ENCODE measurements at places on chromosomes 11 and 22.

DNA sequence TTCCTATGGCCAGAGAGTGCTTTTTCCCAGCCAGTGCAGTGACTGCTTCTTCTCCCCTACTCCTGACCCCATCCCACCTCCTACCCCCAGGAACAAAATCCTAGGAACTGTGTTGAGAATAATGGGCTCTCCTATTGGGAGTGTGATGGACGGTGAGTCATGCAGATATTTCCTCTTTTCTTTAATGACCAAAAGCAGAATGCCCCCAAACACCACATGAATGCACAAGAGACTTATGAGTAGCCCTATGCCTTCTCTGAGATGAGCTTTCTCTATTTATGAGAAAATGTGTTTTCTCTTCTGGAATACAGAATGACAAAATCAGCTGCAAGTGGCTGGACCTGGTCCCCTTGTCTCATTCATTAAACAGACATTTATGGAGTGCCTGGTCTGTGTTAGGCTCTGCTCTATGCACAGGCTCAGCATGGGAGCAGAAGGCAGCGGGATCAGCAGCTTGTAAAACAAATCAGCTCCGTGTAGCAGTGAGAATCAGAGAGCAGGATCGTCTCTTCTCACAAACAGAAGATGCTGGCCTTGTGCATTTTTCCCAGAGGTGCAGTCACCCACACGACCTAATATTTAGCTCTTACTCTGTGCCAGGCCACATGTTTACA lies 47.5 kb upstream of the GALNT18 start:
- no peak for DNase-seq

DNA sequence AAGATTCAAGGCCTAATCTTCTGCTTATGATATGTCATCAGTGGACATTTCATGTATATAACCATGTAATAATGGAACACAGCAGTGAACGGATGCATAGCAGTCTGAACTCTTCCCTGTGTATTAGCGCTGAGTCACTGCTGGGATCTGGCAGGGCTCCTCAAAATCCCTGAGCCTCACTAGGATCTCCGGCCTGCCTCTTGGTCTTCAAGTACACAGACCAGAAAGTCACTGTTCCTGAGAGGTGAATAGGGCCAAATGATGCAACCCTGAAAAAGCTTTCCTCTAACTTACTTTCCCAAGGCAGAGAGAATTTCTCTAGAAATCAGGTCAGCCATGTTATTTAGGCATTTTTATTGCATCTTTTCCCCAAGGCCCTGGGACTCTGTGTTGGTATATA lies 35.0 kb downstream of the POU2AF1 start:
- no peak for DNase-seq

GRCh38 chr11:69949327-69949726 lies 128.8 kb upstream of the ANO1 start:
- DNase-seq = no peak

DNA sequence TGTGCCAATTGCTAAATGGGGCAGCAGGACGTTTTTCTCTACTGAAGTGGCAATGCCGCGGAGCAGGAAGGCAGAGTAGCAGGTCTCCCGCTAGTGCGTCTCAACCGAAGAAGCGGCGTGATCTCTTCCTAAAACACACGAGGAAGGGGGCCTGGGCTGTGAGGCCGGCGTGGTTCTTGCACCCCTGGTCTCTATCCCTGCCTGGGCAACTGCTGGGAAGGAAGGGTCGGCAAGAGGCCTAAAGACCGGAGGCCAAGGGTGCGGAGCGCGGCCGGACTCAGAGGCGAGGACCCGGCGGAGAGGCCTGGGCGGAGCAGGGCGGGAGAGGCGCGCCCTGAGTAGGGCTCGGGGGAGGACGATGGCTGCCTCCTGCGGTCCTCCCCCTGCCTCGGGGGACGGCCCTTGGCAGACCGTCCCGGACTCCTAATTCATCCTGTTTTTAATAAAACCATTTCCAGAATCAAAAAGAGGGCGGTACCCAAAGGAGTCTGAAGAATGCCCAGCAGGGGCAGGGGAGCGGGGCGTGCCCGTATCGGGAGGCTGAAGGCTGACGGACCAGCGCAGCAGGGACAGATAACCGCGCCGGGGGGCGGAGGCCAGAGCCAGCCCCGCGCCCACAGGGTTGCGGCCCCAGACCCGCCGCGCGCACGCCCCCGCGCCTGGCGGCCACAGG lies 572 bp upstream of the APLP2 start:
- DNase-seq = peak; percentile 20

DNA sequence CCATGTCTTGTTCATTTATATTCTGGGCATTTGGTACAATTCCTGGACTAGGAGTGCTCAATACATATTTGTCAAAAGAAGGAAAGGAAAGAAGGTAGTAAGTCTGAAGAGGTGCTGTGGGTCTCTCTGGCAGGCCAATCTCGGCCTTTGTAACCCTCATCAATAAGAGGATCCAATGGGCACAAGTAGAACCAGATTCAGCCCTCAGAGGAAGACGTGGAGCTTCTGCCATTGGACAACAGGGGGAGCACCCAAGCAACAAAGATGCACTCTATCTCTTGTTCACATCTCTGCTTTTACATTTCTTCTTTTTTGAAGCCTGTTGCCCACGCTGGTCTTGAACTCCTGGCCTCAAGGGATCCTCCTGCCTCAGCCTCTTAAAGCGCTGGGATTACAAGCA lies 2.2 kb upstream of the VPS11 start:
- DNase-seq = peak; percentile 43

DNA sequence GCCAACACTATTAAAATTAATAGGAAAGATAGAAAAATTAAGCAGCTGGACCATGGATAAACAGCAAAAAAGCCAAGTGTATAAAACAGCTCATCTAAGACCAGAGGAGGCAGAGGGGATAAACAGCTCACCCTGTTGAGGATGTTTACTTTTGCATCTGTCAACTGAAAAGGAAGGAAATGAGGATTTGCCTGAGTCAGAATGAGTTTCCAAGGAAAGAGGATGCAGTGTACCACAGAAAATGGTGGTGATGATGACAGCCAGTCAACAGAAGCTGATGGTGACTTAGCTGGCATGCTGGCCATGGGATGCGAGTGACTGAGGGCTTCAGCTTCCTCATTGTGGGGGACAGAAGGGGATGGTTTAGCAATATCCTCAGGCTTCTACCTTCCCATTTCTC lies 183.5 kb downstream of the KIRREL3 start:
- DNase-seq = no peak

DNA sequence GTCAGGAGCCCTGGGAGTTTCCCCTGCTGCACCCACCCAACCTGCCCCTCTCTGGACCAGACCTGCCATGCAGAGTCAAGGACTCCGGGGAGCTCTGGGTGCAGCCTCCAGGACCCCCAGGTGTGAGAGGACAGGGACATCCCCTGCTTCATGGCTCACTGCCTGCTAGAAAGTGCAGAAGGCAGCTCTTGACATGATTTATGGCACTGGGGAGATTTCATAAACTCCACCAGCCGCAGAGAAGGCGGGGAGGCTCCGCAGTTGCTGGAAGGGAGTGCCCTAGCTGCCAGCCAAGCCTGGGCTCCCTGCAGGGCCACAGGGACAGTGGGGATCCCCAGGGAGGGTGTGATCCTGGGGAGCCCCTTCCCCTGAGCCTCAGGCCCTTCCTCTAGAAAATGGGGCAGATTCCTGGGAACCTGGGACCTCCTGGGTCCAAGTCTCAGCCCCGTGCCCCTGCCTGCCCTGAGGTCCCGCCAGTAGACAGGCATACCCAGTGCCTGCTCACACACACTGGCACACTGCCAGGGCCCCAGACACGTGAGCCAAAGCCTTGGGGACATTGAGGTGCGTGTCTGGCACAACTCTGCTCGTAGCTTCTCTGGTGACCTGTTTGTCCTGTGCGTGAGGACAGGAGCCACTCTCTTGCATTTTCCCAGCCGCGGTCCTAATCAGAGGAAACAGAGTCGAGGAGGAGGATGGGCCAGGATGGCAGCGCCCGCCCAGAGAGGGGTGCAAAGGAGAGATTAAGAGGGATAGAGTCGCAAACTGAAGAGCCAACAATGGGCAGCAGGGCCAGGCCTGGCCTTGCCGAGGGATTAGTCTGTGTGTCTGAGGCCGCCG lies 13.8 kb downstream of the CABP7 start:
- no peak for DNase-seq

DNA sequence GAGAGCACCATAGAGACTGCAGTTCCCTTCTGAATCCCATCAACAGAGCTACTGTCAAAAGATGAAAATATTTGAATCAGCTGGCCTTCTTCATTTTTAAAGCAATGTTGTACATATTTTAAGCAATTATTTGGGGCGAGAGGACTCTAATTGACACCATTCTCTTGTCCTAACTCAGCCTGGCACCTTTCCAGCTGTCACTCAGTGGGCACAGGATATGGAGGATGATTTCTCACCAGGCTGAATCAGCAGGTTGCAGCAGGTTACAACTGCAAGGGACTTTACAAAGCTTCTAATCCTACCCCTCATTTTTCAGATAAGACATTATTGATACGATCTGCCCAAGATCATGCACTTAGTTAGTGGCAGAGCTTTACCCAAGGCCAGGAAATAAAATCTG lies 11.9 kb upstream of the WT1 start:
- DNase-seq = no peak

DNA sequence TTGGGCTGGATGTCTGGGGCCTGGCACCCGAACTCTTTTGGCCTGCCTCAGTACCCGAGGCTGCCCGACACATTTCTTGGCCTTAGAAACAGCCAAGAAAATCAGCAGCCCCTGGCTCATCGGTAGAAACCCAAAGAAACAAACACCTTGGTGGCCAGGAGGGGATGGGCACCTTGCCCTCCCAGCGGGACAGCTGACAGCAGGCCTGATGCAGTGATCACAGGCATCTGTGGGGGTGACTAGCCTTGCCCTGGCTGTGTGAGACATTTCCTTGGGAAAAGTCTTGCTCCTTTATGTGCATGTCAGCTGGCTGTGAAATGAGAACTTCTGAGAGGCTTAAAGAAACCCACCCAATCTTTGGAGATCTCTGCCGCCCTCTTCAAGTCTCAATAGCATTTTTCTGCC lies 60.9 kb downstream of the SMIM38 start:
- DNase-seq = no peak

DNA sequence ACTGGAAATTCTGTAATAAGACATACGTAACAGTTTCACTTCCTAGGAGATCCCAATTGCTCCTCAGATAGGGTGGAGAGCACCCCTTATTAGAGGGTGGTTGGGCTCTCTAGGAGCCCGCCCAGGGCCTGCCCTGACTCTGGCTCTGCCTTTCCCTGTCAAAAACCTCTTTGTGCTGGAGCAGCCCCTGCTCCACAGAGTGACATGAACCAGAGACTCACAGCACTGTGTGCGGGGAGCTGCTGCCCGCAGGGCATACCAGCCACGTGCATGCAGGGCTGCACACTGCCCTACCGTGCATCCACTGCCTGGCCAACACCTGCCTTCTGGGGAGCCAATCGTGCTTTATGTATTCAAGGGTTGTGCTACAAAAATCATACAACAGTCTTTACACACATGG lies 24.3 kb downstream of the KCNQ1OT1 start:
- no peak for DNase-seq

- DNase-seq = no peak
Measured at GRCh38 chr11:64020976-64021756, 14.6 kb upstream of the FLRT1 start.

- no peak for DNase-seq
Measured at GRCh38 chr11:2678396-2678795, 21.4 kb downstream of the KCNQ1OT1 start.

DNA sequence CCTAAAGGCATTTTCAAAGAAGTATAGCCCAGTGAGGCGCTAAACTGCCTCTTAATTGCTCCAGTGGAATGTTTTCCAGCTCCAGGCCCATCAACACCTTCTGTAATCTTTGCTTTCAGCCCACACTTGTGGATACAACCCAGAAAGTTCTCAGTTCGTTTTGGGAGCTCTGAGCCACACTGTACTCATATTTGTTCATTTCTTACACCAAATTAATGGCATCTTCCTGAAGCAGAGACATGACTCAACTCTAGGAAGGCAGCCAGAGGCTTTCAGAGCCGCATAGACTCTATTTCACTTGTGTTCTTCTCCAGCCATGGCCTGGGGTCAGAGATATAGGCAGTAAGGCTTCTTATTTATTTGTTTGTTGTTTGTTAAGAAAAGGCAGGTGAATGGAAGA lies 175.5 kb upstream of the NCAM1 start:
- DNase-seq = no peak

DNA sequence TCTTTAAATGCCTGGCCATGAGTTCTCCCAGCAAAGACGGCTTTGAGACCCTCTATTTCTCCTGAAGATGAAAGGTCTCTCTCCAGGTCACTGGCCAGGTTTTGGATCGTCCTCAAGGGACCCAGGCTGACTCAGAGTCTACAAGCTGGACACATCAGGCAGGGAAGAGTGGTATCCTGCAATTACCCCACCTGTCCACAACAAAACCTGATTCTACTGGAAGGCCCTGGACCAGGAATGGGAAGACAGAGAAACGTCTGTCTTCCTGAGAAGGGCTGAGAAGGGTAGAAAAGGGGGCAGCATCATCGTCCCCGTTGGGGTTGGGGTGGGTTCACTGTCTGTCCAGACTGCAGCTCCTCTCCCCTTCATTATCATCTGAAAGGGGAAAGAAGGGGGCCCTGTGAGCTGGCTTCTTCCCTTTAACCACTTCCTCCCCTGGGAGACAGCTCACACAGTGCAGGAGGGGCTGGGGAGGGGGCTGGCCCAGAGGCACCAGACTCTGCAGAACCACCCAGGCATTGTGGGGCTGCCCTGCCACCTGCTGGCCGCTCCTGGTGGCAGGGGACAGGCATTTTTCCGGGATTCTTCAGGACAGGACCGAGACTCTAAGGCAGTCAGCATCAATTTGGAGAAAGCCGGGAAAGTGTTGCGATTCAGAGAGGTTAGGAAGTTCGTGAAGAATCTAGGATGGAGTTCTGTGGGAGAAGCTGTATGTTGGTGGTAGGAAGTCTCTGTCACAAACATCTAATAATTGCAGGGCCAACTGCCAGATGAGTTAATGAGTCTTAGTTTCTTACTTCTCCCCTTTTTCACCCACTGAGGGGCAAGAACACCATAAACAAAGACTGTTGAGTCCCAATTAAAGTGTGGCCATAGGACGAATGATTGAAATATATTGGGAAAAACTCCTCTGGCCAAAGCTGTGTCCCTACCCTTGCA lies 57.6 kb downstream of the SYN3 start:
- DNase-seq = no peak

DNA sequence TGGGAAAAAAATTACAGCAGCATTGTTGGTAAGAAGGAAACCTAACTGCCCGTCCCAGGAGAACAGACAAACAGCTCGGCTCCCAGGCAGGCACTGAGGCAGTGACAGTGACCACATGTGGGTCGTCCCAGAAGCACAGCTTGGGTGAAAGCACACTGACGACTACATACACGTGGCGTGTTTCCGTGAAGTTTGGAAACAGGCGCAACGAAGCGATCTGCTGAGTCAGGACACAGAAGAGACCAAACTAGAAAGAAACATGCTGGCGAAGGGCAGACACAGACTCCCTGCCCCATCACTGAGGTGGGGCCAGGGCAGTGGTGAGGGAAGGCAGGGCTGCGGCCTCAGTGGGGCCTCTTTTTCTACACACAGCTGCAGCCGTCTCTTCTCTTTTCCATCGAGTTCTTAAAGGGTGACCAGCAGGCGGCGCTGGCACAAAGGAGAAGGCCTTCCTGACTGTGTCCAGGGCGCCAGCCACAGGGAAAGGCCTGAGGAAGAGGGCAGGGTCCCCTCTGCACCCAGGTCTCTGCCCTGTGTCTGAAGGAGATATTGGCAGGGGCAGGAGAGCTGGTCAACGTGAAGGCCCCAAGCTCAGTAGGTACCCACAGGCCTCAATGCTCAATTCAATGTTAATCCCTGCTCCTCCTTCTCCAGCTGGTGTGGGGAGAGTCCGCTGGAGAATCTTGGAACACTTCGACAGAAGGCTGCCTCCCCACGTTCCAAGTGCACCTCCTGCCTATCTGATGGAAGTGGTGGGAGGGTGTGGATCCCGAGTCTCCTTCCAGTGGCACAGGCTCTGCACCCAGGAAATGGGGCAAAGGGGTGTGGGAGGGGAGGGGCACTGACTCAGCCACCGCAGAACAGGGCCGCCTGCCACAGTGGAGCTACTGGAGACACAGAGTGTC lies 19.9 kb downstream of the CARS1 start:
- peak; percentile 47 for DNase-seq

All from HuH-7.5 (cell line).